Stimulated activated naive CD4-positive, alpha-beta T cell (primary cell): ENCODE measurements at places on chromosomes 4 and X.

DNA sequence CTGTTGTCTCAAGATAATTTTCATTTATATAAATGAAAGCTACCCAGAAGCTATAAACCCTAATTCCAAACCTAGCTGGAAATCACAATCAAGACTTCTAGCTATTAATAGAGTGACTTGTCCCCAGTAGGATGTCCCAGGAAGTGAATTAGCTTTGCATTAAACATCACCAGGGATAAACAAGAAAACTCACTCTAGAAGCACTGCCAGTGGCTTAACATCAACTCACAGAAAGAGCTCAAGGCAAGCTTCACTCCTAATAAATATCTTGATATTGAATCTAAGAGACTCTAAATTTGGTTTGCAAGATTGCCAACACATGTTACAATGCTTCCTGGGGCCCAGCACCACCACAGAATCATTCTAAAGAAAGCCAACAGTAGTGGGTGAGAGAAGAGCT, 468.7 kb upstream of the FAM241A start:
- DNase-seq: no peak

DNA sequence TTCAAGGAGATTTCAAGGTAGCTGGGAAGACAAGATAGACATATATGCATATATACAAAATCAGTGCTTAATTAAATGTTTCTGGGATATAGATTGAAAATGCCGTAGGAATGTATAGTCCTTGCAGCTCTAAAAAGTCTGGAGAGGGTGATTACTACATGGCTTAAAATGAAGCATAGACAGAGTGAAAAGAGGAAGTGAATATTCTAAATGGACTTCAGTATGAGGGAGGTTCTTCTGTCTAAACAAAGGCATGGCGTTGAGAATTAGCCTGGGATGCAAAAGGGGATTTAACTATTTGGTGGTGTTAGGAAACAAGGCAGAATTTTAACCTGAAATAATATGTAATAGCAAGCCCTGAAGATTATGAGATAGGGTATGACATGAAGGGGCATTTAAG, 141.5 kb upstream of the FRMPD4 start:
- no peak for DNase-seq

DNA sequence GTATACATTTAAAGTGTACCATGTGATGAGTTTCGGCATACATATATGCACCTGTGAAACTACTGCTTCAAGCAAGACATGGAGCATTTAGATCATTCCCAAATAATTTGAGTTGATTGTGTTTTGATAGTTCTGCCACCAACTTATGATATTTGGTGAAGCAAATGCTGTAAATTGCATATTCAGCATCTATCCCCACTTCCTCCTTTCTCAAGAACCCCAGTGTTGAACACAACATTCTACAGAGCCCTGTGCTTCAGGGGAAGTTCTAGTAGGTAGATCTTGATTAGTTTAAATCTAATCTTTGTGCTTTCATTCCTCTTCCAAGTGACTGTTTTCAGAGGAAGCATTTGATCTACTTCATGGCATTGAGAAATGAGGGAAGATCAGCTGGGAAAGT, 5.4 kb upstream of the SHROOM3 start:
- no peak for DNase-seq

DNA sequence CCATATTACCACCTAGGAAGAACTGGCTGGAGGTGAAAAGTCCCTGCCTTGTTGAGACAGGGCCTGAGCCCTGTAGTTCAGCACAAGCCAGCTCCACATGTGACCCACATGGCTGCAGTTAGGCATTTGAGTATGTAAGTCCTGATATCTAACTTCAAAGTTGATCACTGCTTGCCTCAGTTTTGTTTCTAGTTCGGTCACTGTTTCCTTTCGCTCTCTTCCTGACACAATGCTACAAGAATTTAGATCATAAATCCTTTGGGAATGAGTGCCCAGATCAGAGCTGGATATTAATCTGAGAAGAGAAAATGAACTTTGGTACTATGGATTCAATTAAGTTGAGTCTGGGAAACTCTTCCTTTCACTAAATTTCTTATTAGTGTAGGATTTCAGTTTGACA, 48.4 kb downstream of the AKAP4 start:
- DNase-seq: no peak

DNA sequence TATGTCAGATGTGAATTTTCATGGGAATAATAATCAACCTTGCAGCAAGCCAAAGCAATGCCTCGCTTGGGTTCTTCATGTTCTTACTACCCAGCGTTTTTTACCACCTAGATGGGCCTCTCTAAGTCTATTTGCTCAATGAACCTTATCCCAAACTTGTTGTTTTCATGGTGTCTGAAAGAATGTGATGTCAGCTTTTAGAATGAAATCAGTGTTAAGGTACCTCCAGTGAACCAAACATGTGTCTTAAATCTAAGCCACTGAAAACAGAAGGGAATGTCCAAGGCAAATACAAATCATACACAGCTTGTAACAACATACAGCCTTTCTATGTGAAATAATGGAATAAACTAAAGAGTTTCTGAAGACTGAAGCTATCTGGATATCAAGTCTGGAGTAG, 6.7 kb downstream of the EPGN start:
- no peak for DNase-seq
